ENCODE measurements at places on chromosomes 3 and 15. TPM values are rescaled to one million over a fixed set of nuclear protein-coding genes. Genes with fewer than 3 reads are reported as not detected.

Gene RBSN
- polyA plus RNA-seq: 33.1 TPM

Gene TNFSF10
- polyA plus RNA-seq: not detected

Gene ZNF385D
- 11.8 TPM for polyA plus RNA-seq

Gene NDUFB5
- polyA plus RNA-seq: 309 TPM

Gene SEMA3B
- polyA plus RNA-seq: 20.6 TPM

Gene LYZL4
- 4.9 TPM for polyA plus RNA-seq

Gene PLA2G4D
- not detected for polyA plus RNA-seq

Gene DPPA4
- 0.12 TPM for polyA plus RNA-seq

Gene CEP152
- 4.7 TPM for polyA plus RNA-seq

GRCh38 chr3:33848624-33849347 is 50.4 kb downstream of the PDCD6IP start:
- DNase-seq: no peak

DNA sequence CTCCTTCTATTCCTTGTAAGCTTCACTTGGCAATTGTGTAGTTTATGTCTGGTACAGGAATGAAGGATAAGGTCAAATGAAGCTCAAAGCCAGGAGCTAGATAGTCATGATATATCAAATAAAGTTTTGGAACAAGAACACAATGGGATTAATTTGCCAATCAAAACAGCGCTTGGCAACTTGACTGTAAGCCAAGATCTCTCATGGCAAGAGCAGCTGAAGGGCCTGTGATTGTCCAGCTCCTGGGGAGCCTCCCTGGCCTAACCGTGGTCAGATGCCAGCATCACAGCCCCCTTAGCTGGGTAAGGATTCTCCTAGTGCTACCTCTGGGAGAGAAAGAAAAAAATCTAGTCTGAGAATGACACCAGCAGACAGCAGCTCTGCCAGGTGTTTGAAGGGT is 97.2 kb downstream of the LIPC start:
- DNase-seq: no peak

DNA sequence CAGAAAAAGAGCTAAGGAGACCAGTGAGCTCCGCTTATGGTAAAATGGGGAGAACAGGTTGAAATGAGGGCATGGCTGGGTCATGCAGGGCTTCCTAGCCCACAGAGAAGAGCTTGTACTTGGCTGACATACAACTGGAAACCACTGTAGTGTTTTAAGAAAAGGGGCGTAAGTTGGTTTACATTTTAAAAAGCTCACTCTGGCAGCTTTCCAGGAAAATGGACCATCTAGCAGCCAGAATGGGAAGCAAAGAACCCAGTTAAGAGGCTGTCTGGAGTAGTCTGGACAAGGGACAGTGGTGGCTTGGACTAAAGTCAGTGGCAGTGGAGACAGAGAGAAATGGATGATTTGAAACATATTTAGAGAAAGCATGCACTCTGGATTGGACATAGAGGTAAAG is 1.9 kb downstream of the MORC1 start:
- no peak for DNase-seq

- no peak for DNase-seq
Measured at GRCh38 chr15:58469432-58470353, 37.9 kb downstream of the LIPC start.

GRCh38 chr3:40875581-40875980 is 323.7 kb upstream of the CTNNB1 start:
- no peak for DNase-seq

DNA sequence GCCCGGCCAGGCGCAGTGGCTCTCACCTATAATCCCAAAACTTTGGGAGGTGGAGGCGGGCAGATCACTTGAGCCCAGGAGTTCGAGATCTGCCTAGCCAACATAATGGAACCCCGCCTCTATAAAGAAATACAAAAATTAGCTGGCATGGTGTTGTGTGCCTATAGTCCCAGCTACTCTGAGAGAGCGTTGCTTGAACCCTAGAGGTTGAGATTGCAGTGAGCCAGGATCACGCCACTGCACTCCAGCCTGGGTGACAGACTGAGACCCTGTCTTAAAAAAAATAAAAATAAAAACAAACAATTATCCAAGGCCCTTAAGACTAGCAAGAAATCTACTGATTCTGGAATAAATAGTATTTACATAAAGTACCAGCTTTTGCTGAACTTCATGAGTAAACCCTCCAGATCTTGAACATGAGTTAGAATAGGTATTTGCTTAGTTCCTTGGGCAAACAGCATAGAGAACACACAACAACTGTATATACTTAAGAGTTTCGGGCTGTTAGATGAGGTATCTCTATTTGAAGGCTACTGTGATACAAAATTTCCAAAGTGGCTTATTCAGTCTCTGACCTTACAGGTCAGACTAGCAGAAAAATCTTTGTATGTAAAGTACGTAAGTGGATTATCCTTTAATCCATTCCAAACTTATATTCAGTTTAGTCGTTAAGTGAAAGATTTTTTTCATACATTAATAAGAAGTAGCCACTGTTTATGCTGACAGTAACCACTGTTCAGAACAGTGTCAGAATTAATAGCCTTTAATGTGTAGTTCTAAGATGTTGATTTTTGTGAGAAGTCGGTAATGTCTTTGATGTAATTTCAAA is 171.1 kb upstream of the CGNL1 start:
- no peak for DNase-seq

- DNase-seq: no peak
Measured at GRCh38 chr3:59266551-59266950, 216.7 kb upstream of the CFAP20DC start.

DNA sequence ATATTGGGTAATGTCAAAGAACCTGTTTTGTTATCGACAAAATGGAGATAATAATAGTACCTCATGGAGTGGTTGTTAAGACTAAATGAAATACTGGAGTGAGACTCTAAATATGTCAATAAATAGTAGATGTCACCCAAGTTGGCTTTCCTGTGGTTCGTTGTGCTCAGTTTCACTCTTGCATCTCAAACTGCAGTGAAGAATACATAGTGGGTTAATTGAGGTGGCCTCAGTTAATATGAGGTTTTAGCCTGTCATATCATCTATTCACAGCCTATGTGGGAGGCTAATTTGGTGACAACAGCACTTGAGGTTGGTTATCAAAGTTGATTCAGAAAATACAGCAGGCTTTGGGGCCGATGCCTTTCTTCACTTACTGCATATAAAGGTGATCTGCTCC is 485.5 kb upstream of the SUCLG2 start:
- no peak for DNase-seq

- DNase-seq: peak; percentile 85
Measured at GRCh38 chr15:41557673-41558399, 1.2 kb upstream of the TYRO3 start.

- DNase-seq: no peak
Measured at GRCh38 chr15:93201940-93202339, 112.9 kb upstream of the RGMA start.

DNA sequence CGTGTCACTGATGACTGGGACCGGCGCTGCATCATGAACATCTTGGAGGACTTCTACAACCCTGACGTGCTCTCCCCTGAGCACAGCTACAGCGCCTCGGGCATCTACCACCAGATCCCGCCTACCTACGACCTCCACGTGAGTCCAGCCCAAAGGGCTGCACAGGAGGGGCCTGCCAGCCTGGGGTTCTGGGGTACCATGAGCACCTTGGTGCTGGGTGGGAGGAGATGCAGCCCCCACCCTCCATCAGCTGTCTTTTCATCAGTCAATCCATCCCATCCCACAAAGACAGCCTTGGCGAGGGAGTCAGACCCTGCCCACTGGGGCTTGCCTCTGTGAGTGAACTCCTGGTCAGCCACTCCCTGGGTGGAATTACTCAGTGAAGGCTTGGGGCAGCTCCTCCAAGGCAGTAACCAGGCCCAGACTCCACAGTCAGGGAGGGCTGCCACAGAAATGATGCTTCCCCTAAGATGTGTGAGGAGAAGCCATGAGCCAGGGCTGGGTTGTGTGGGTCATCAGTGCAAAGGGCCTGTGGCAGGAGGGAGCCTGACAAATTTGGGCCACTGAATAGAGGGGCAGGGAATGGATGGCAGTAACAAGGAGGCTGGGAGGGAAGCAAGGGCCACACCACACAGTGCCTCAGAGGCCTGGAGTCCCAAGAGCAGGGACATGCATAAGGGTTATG is 47.9 kb downstream of the SEMA3G start:
- no peak for DNase-seq

GRCh38 chr3:156148946-156149381 is 28.6 kb downstream of the KCNAB1 start:
- DNase-seq: peak; percentile 73

DNA sequence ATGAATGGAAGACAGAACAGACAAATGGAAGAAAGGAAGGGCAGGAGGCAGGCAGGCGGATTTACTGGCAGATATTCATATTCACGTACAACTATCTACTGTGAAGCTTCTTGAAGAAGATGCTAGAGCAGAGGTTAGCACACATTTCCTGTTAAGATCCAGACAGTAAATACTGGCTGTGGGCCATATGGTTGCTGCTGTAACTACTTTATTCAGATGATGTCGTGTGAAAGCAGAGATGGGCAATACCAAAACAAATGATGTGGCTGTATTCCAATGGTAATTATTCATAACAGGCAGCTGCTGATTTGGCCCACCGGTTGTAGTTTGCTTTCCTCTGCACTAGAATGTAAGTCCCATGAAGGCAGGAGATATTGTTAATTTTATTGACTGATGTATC is 115.7 kb upstream of the PRTG start:
- DNase-seq: peak; percentile 37

GRCh38 chr15:59561547-59561946 is 50.0 kb upstream of the GCNT3 start:
- no peak for DNase-seq

DNA sequence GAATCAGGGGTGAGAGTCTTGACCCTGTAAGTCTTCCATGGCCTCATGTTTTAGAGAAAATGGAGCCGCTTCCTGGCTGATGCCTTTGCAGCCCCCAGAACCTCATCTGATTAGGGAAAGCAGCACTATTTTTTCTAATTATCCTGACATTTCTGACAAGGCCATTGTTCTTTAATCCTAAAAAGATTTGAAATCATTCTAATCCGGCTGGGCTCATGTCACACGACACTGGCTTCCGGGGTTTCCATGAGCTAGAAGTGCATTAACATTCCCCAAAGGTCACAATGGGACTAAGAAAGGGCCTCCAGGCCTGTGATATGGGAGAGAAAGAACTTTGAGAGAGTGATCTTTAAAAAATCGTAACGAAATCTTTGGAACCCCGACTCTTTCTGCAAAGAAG is 33.1 kb downstream of the RBP2 start:
- DNase-seq: no peak

- no peak for DNase-seq
Measured at GRCh38 chr3:166209701-166210100, 372.5 kb upstream of the BCHE start.

DNA sequence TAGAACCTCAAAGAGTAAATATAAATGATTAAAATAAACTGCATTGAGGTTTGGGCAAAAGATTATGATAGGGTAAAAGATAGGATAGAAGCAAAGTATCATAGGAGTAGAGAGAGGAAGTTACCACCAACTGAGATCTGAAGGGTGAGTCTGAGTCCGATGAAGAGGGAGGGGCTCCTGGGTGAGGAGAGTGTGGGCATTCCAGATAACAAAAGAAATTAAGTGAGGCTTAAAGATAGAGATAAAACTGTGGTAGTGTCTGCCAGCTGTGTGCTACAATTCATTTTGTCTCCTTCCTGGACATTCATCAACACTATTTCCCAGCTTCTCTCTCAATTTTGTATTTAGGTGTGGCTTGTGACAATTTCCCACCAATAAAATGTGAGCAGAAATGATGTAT is 343.0 kb upstream of the PLSCR5 start:
- DNase-seq: no peak

- no peak for DNase-seq
Measured at GRCh38 chr15:51848811-51849210, 19.4 kb downstream of the TMOD3 start.

GRCh38 chr3:124786511-124787241 is 56.4 kb downstream of the UMPS start:
- peak; percentile 43 for DNase-seq

- no peak for DNase-seq
Measured at GRCh38 chr15:67095912-67096311, 30.5 kb downstream of the SMAD3 start.

DNA sequence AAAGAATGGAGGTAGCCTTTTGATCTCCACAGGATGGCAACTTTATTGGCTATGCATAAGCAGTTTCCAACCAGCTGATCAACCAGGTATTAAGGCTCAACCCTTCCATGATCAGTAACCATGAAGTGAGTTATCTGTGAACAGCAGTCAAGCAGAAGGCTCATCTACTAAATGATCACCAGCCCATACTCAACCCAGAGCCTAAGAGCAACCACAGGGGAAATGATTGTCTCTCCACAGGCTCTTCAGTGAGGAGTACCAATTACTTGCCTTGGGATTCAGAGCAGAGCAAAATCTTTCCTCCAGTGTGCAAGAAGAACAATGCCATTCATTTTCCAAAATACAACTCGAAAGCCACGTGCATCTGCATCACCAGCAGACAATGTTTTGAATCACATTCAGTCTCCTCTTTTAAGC is 754.8 kb downstream of the ROBO1 start:
- peak; percentile 12 for DNase-seq

DNA sequence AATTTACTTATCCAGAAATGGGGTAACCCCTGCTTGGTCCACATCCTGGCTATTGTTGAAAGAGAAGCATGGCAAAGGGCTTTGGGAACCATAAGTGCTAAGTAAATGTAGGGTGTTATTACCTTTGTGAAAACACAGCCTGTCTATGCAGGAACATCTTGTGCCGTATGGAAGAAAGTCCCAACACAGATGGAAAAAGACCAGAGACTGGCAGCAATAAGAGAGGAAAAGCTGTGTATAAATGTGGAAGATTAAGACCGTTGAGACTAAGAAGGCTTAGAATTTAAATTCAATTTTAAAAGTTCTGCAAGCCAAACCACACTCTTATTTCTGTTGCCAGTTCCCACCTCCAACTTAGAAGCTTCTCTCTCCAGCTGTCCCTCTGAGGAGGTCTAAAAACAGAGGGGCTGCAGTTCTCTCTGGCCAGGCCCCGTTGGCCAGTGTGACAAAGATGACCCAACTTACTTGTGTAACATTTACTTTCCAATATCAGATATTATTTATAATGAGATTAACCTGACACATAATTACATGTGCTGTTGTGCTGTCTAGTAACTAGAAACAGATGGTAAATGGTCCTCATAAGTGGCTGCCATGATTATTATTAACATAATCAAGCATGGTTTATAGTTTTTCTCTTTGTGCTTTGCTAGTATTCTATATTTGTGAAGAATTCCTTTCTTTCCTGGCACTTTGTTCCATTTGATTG is 7.0 kb downstream of the MINDY4B start:
- DNase-seq: no peak

DNA sequence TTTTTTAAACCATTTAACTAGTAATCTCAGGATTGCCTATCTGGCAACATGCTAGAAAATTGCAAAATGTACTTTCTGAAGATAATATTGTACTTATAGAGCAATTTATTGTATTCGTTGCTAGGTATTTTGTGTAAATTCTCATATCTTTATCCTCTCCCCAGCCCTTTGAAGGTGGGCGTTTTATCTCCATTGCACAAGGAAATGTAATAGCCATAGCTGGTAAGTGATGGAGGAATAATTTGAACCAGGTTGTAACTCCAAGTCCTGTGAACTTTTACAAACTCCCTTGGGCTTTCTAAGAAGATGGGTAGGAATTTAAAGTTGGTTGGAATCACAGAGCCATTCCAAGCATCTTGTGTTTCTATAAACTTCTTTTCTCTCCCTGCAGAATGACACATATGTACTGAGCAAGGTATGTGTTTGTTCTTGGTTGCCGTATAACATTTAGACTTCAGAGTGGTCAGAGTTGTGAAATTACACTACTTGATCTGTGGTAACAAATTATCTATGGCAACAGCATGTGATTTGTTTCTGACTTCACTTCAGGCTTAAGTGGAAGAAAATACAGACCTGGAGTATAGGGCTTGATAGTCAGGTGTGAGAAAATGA is 170.9 kb downstream of the AKAP13 start:
- DNase-seq: no peak

GRCh38 chr3:138593488-138594149 is 441 bp downstream of the CEP70 start:
- peak; percentile 10 for DNase-seq
